ENCODE measurements at places on chromosomes 12 and 14.
A peak's percentile ranks its signal among the peaks of the same experiment; 100 is the strongest.

- no peak for DNase-seq
Measured at GRCh38 chr14:103343164-103343879, 9.3 kb downstream of the EIF5 start.

- no peak for DNase-seq
Measured at GRCh38 chr14:36585100-36585499, 2.7 kb upstream of the NKX2-8 start.

DNA sequence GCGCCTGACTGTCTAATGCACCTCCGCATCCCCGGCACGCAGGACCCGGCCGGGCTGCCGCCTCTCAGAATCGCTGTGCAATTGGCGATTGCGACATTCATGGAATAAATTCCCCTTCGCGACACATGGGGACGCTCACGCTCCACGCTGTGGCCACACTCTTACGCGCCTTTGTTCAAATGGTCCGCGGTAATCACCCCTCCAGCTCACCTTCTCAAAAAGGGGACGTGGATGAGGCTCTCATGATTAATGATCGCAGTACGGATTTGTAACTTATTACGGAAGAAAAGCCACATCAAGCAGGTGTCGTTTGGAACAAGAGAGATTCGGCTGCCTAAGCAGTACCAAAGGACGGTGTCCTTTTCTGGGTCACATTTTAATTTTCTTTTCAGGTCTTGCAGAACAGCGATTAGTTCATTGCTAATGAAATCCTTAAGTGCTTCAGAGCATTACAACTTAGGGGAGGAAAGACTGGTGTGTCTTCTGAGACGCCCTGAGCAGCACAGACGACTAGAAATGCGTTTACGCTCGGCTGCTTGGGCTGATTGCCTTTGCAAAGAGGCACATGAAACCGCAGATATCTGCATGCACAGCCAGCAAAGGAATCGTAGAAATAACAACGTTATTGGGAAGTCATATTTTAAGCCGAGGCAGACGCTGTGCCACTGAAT, 37.3 kb upstream of the ADGRD1 start:
- no peak for DNase-seq

GRCh38 chr14:77088219-77088618, 9.8 kb upstream of the CIPC start:
- no peak for DNase-seq

DNA sequence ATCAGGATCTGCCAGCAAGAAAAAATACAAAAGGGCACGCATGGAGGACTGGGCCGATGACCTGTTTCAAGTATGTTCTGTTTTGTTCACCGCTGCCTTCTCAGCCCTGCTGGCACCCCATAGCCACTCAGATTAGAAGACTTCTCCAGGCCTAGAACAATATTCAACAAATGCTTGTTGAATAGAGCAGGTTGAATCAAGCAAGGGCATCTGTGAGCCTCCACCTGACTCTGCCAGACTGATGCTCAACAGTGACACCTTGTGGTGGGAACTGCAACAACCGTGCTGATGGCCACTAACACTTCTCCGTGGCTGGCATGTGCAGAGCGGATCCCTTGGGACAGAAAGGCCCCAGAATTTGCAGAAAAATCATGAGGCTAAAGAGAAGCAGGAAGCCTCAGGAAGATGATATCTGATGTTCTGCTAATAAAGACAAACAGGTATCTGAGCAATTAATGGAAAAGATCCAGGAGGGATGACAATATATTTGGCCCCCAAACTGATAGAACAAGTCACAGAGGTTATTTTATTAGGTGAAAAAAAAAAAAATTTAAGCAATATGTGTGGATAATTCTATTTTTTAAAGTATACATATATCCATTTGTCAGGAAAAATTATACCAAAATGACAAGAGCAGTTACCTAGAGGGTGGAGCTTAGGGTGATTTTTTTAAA, 114.3 kb downstream of the KSR2 start:
- no peak for DNase-seq

DNA sequence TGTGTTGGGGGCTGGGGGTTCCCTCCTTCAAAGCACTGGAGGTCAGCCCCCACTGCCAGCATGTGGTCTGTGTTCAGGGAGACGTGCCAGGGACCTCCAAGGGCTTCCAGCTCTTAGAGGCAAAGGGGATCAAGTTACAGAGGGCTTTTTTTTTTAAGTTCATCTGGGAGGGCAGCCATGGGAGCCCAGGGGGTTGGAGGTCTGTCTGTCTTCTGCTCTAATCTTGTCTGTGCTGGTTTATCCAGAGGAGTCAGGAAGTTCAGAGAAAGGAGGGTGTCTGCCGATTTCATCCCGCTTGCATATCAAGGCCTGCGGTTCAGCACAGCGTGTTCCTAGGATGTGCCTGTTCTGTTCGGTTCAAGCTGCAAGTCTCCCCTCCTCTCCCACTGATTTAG, 72.2 kb downstream of the TMEM132C start:
- DNase-seq: peak; percentile 6

GRCh38 chr12:105234197-105234596, 1.8 kb downstream of the APPL2 start:
- DNase-seq: no peak

DNA sequence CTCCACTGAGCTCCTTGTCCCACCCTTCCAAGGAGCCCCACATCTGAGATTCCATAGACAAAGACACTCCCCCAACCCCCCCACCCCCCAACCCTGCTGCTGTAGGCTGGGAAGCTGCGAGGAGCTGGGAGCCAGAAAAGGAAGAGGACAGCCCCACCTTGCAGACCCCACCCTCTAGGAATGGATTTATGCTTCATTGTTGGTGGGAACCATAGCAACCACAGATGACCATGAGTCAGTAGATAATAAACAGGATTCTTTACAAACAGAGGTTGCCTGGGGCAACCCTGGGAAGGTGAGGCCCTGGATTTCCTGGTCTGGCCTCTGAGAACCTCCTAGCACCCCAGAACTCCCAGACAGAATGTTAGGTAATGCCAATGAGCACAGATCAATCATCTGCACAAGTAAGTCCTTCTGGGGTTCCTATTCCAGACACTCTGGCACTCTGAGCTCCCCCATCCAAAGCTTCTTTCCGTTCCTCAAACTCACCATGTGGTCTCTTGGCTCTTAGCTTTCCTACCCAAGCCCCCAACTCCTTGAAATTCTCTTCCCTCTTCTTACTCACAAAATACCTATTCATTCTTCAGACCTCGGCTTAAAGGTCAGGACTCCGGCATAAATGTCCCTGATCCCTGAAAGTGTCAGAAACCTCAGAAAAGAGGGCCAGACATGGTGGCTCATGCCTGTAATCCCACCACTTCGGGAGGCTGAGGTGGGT, 15.2 kb upstream of the PLEKHG6 start:
- DNase-seq: no peak

DNA sequence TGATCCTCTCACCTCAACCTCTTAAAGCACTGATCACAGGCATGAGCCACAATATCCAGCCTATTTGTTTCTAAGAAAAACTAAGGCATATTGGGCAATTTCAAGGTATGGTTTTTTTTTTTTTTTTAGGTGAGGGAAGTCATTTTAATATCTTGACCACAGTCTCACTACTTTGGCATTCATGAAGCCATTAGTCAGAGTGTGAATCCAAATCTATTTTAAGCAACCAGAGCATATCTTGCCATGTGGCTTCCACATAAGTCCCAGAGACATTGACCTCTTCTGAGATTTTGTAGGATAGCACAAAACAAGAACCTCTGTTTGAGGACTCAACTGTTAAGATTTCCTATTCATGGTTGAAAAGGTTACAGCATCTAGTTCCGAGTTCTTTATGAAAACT, 130.3 kb upstream of the RBM19 start:
- DNase-seq: no peak

- DNase-seq: no peak
Measured at GRCh38 chr12:64918344-64918743, 93.9 kb downstream of the TBC1D30 start.

DNA sequence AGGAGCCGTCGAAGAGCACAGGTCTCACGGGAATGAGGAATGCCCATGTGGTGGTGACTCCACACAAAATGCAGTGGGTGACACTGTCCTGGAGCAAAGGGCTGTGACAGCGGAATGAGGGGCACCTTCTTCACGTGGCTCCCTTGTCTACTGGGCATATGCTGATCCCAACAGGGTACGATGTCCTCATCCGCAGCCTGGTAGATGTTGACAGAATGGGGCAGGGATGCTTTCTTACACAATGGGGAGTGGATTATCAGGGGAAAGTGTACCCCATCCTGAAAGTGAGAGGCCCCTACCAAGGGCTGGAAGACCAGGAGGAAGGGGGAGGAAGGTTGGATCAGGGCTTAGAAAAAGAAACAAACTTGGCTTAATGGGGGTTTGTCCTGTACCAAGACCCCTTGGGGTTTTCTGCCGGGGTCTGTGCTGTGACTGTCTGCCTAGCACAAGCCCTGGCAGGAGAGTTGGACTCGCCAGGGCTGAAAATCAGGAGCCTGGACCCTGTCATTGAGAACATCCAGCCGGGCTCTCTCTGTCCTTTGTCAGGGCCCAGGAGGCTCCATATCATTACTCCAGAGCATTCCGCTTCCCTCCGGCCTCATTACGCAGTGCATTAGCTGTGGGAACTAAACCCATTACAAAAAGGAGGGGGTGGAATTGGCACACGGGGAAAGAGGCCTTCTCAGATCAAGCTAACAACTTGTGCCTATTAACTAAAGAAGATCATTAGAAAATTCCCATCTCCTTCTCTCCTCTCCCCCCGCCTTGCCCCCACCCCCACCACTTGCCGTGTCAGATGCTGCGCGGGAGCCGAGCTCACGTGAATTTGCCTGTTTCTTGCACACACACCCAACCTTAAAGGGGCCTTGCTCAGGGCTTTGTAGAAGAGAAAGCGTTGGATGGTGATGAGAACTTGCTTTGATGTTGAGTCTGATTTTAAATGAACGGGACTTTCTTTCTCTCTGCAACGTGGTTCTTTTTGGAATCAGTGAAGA, 171.8 kb upstream of the PARP11 start:
- no peak for DNase-seq

DNA sequence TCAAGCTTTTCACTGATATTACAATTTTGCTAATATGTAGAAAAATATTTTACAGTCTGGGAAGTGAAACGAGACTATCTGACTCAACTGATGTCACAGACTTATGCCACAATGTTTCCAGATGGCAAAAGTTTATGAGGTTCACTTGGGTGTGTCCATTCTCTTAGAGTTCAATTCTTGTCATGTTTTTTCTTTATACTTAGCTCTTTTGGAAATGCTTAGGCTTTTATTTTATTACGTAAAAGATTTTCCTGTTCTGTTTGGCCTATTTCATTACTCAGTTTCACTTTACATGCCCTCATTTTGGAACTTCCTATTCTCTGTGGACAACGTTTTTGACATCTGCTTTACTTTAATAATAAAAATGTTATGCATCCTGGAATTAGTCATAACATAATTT, 2.1 kb upstream of the PDZRN4 start:
- DNase-seq: no peak

GRCh38 chr14:86790408-86791364, 1202.3 kb downstream of the GALC start:
- no peak for DNase-seq

GRCh38 chr12:118446247-118446646, 69.9 kb downstream of the SUDS3 start:
- no peak for DNase-seq

DNA sequence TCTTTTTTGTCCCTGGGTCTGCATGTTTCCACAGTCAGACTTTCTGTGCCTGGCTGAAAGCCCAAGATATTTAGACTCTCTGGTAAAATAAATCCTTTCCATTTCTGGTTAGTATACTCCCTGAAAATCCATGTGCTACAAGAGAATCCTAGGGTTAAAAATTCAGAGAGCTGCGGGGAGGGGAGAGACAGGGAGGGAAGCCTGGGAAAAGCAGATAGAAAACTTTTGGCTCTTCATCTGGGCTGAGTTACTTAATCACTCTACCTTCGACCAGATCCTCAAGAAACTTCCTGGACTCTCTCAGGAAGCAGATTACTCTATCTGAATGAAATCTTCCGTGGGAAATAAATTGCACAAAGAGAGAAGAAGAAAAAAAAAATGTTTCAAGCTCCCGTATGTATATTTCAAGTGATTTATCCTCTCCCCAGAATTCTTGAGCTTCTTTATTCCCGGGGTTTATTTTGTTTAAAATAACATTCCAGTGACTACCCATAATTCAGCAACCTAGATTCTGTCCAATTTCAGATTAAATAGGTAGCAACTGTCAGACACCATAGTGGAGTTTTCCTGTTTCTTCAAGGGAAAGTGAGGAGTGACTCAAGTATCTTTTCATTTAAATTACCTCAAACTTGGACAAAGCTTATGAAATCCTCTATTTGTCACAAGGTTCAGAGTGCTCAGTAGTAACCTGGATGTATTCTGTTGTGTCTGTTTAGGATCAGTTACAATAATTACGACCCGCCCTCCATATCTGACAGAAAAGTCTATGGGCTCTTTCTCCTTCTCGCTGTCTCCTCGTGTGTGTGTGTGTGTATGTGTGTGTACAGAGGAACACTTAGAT, 163.7 kb downstream of the MYRFL start:
- DNase-seq: no peak

- no peak for DNase-seq
Measured at GRCh38 chr14:103073367-103073875, 10.6 kb upstream of the LBHD2 start.

DNA sequence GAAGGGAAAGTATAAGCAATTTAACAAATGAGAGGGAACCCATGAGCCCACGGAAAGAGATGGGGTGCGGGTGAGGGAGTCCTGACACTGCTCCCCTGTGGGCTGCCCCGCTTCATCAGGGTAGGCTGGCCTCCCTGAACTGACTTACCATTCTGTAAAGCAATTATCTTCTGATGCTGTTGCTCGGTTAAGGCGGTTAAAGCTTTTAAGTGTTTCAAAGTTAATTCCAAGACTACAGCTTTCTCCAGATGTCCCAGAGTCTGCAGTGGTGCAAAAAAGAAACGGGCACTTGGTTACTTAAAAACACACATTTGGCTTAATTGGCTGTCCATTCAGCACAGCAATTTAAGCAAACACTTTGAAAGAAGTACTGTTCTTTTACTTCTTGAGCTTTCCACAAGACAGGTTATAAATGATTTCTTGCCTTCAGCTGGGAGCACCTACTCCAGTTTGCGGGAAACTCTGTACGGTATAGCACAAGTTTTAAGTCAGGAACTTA, 1.3 kb downstream of the BHLHE41 start:
- no peak for DNase-seq
